ENCODE measurements at places on chromosomes 16 and 17. TPM values are rescaled to one million over a fixed set of nuclear protein-coding genes. Genes with fewer than 3 reads are reported as not detected.
A peak's percentile ranks its signal among the peaks of the same experiment; 100 is the strongest.

RGS11 gene
- 1.8 TPM for total RNA-seq

SDR42E1 gene
- 0.04 TPM for total RNA-seq

SAMD14 gene
- 1.3 TPM for total RNA-seq

DHX58 gene
- total RNA-seq: 10.5 TPM

FBXO39 gene
- total RNA-seq: not detected

- DNase-seq: no peak
Measured at GRCh38 chr16:85777583-85778310, 21.6 kb downstream of the EMC8 start.

DNA sequence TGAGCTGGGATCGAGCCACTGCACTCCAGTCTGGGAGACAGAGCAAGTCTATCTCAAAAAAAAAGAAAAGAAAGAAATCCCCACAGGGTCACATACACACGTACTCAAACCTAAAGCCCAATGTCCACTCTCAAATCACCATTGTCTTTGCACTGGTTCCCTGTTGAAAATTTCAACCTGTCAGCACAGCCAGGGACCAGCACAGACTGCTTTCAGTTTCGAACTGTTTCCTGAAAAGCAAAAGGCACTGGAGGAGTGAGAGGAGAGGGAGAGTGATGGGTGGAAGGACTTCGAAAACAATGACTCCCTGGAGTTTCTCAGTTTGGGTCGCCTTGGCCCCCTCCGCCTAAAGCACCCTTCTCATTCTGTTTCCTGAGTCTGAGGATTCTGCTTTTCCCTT lies 9.0 kb upstream of the CD300C start:
- no peak for DNase-seq

- DNase-seq: no peak
Measured at GRCh38 chr17:81516439-81516838, 3.8 kb upstream of the ACTG1 start.

DNA sequence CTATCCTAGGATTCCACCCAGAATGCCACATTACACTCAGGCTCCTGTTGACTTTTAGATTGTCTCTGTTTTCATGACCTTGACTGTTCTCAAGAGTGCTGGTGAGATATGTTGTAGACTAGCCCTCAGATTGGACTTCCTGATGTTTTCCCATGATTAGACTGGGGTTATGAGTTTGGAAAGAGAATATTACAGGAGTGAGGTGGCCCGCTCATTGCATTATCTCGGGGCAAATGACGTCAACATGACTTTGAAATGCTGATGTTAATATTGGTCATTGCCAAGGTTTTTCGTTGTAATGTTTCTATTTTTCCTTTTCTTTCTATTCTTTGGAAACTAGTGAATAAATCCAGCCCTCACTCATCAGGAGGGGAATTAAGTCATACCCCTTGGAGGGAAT lies 355.7 kb upstream of the MON1B start:
- no peak for DNase-seq

DNA sequence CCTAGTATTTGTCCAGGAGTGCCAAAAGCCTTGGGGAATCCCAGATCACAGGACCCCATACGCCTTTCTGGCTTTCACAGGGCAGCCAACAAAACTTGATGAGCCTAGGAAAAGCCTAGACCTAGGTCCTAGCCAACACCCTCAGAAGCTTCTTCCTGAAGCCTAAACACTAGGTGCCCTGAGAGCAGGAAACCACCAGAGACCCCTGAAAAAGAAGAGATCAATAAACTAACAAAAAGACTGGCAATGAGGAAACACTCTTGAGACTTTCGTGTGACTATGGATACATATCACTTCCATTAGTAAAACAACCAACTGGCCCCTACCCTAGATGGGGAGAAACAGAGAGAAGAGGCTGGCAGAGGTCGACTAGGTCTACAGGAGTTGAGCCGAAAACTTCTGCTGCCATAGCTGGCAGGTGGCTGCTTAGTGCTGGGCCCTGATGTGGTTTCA lies 1.2 kb downstream of the ORMDL3 start:
- no peak for DNase-seq

DNA sequence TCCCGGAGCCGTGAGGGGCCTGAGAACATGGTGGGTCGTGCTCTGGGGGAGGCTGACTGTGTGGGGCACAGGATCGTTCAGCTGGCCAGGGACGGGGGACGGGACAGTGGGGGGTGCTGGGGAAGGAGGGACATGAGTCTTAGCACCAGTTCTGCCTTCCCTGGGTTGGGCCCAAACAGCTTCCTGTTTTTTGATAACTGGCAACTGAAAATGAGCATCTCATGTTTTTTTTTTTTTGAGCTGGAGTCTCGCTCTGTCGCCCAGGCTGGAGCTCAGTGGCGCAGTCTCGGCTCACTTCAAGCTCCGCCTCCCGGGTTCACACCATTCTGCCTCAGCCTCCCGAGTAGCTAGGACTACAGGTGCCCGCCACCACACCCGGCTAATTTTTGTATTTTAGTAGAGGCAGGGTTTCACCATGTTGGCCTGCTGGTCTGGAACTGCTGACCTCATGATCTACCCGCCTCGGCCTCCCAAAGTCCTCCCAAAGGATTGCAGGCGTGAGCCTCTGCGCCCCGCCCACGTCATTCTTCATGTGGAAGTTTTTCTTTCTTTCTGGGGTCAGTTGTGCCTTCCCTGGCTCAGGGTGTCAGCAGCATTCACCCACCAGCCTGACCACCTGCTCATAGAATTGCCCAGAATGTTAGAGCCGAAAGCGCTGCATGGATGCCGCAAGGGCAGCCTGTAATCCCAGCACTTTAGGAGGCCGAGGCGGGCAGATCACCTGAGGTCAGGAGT lies 6.4 kb downstream of the ASPSCR1 start:
- no peak for DNase-seq

- DNase-seq: no peak
Measured at GRCh38 chr17:8353736-8354135, 14.1 kb downstream of the ODF4 start.

GRCh38 chr16:3071655-3072054 lies 6.2 kb downstream of the IL32 start:
- no peak for DNase-seq

DNA sequence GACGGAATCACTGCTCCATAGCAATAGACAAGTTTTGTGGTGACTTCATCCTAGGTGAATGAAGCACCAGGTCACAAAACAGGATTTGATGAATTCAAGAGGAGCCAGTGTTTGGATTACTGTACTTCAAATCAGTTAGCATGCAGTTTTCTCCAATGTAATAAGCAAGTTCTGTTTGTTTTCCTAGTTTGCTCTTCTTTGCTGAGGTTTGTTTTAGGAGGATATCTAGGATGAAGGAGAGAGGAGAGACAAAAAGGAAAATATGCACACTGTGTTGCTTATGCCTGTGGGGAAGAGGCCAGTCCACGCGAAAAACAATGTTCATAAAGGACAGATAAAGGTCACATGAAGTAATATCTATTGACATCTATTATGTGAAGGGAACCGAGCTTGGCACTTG lies 9.0 kb downstream of the KRT37 start:
- DNase-seq: no peak

DNA sequence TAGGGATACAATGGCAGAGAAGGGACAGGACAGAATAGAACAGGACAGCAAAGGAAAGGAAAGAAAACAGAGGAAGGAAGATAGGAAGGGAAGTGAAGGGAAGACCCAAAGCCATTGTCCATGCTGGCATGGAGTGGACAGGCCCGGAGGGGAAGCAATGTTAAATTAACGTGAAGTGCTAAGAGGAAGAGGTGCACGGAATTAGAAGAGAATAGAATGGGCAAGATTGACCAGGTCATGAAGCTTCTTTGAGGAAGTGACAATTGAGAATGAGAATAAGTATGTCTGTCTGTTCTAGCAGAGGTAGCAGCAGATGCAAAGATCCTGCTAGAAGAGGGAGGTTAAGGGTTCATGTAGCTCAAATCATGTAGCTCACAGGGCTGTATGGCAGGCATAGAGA lies 117.2 kb downstream of the MAF start:
- no peak for DNase-seq

GRCh38 chr17:30186761-30187160 lies 48.7 kb downstream of the SLC6A4 start:
- DNase-seq: no peak

DNA sequence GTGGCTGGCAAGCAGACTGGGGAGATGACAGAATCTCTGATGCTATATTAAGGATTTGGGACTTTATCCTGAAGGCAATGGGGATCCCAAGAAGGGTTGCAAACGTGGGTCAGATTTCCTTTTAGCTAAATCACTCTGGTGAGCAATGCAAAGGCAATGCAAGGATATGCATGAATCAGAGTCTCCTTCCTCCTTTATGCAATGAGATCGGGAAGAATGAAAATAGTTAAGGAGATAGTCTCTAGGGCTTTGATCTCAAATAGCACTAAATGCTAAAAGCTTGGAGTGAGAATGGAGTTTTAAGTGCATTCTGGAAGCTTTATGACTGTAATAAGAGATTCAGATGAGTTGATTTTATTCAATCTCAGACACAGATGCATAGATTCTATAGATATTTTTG lies 27.2 kb upstream of the SHISA9 start:
- peak; percentile 35 for DNase-seq

- DNase-seq: no peak
Measured at GRCh38 chr17:2218426-2218825, 85.2 kb downstream of the SMG6 start.

GRCh38 chr17:42531455-42532354 lies 4.3 kb upstream of the NAGLU start:
- DNase-seq: peak; percentile 80

DNA sequence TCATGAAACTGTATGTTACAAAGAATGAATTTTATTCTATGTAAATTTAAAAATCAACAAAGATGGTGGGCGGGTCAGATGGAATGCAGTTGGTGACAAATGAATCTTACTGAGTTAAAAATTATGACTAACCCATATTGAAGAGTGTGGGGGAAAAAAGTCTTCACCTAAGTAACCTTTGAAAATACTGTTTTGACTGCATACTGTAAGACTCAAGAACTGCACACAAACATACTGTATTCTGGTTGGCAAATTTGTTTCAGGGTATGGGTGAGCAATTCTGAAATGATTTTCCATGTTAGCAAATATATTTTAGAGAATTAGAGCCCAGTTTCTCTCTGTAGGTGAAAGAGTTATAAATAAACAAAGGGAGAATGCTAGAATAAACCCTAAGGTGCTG lies 153.7 kb upstream of the KCNJ18 start:
- no peak for DNase-seq

DNA sequence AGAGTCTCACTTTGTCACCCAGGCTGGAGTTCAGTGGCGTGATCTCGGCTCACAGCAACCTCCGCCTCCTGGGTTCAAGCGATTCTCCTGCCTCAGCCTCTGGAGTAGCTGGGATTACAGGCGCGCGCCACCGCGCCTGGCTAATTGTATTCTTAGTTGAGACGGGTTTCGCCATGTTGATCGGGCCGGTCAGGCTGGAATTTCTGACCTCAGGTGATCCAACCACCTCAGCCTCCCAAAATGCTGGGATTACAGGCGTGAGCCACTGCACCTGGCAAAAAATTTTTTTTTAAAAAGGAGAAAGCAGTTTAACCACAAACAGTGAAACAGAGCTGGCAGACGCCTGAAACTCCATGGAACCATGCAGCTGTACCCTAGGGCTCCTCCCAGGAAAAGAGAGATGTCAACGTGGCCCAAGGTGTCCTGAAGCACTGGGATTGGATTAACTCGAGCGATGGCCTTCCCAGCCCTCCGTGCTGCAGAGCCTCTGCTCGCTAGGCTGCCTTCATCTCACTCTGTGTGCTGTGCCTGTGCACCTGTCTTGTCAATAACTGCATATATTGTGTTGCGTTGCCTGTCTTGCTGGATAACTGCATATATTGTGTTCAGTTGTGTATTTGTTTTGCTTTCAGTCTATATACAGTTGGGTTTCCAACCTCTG lies 29.6 kb upstream of the FOXK2 start:
- no peak for DNase-seq

DNA sequence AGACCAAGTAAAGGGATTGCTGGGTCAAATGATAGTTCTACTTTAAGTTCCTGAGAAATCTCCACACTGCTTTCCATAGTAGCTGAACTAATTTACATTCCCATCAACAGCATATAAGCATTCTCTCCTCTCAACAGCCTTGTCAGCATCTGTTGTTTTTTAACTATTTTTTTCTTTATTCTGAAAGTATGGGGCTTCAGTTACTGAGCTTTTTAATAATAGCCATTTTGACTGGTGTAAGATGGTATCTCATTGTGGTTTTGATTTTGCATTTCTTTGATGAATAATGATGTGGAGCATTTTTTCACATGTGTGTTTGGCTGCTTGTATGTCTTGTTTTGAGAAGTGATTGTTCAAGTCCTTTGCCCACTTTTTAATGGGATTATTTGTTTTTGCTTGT lies 2.5 kb downstream of the KRTAP2-2 start:
- no peak for DNase-seq

DNA sequence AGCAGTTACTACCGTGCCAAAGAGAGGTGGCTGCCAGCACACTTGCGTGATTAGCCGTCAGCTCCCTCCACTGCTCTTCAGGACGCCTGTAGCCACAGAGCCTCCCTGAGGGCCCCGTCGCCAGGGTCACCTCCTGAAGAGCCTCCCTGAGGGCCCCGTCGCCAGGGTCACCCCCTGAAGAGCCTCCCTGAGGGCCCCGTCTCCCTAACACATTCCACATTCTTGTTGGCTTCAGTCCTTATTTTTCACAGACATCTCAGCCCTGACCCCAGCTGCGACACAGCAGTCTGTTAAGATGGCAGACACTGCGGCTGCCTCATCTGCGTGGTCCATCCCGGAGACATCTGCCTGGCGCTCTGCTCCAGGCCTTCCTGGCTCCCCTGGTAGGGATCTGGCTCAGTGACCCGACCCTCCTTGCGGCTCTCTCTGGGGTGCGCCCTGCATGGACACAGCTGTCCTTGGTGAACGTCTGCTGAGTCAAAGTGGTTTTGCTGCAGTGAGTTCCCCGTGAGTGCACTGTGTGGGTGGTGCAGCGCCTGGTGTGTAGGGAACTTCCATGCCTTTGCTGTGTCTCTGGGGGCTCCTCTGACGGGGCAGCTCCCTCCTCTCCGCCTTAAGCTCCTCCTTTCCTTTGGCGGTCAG lies 11.4 kb downstream of the ACSF3 start:
- no peak for DNase-seq

- DNase-seq: peak; percentile 24
Measured at GRCh38 chr17:34850964-34851363, 110.3 kb downstream of the CCT6B start.

GRCh38 chr16:4966736-4967453 lies 8.8 kb downstream of the SEC14L5 start:
- DNase-seq: no peak

DNA sequence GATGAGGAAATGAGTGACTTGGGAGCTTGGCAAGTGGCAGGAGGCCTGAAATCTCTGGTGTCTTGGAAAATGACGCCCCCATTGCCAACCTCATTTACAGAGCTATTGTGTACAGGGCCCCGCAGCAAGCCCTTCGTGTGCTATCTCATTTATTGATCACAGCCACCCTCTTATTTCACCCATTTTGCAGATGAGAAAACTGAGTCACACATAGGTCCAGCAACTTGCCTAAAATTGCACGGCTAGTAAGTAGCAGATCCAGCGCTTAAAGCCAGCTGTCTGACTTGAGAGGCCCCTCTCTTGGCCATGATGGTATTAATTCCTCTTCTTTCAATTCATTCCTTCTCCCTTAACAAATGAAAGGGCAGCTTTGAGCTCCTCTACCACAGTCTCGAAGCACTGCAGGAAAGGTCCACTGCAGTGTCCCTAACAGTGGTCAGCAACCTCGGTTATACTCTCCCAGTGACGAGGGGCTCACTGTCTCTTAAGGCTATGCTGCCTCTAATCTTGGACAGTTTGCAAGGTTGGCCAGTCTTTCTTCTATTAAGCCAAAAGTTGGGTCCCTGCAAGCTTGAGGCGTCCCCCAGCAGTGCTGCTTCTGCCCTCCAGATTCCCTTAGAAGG lies 162.2 kb downstream of the COPRS start:
- DNase-seq: no peak

- DNase-seq: peak; percentile 13
Measured at GRCh38 chr16:65634291-65634690, 512.4 kb upstream of the CDH11 start.

- DNase-seq: no peak
Measured at GRCh38 chr16:86958423-86958822, 358.8 kb downstream of the C16orf95 start.
